ENCODE measurements at places on chromosomes 11 and 22. TPM values are rescaled to one million over a fixed set of nuclear protein-coding genes. Genes with fewer than 3 reads are reported as not detected.

The RAG2 gene
- not detected for total RNA-seq

The RRM1 gene
- total RNA-seq, result 23.7 TPM

GRCh38 chr11:120220747-120221037 lies 9.9 kb downstream of the OAF start:
- no peak overlapping the region for H3K4me3 ChIP-seq
- H3K27me3 ChIP-seq, result no peaks in the 10 kb centered on the region
- no peaks in the 10 kb centered on the region for H3K36me3 ChIP-seq
- H3K4me1 ChIP-seq, result peaks cover 23% of the 10 kb centered on the region
- no peak for DNase-seq

The MRGPRX3 gene
- not detected for total RNA-seq

DNA sequence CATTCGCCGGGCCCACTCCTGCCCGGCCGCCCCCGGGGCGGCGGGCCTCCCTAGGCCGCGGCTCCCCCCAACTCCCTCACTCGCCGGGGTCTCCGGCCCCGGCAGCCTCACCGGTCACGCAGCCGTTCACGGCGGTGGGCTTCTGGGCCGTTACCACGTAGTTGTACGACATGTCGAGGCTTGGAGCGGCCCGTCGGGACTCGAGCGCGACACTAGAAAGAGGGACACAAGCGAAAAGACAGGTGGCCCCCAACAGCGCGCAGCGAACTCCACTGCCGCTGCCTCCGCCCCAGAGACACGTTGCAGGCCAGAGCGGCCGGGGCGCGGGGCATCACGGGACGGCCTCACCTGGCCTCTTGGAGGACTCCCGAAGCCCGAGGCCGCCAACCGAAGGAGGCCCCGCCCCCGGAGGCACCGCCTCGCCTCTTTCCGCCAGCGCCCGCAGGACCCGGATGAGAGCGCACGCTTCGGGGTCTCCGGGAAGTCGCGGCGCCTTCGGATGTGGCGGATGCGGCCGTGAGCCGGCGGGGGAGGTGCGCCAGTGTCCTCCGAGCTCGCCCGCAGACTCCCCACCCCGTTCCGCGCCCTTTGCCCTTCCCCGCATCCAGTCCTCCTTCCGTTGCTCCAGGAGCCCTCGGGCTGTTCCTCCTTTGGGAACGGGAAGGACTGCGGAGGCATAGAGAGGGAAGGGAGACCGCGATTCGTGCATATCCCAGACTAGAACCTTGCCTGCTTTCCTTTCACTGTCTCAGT lies at the start of the genes DDB1 and TKFC:
TSS of gene DDB1 (minus strand) at position 309 of the 753 bp plus-strand sequence. CDS start at position 172, 137 bp downstream.
TSS of gene TKFC (plus strand) at position 432 of the 753 bp plus-strand sequence. CDS start 1,501 bp downstream, outside the sequence.
- DNase-seq, result peak; percentile 97
- H3K4me3 ChIP-seq, result peak within 1 kb of the TSS; percentile 89
- peaks cover 45% of the 10 kb centered on the region for H3K4me1 ChIP-seq
- peaks cover 22% of the 10 kb centered on the region for H3K36me3 ChIP-seq
- peak within 1 kb of the TSS; percentile 92 for H3K27ac ChIP-seq
- H3K27me3 ChIP-seq, result no peaks in the 10 kb centered on the region

DNA sequence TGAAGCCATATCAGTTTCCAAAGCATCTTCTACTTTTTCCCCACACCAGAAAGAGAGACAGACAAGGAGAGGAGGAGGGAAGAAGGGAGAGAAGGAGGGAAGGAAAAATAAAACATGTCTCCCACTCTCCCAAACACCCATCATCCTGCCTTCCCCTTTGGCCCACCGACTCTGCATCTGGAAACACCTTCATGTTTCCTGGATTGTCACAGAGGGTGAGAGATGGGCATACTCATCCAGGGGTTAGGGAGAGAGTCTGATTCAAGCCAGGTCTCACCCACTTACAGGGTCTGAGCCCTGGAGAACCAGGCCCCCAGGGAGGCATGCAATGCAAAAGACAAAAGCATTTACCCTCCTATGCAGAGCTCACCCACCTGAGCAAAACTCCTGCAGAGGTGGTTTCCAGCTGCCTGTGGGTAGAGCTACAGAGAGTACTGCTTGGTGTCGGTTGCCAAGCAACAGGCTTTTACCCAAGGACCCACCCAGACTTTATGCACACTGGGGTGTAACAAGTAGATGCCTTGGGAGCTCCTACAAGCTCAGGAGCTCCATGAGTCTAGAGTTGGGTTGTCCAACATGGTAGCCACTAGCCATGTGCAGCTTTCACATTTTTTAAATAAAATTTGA lies 33.4 kb downstream of the MN1 start:
- H3K36me3 ChIP-seq, result no peaks in the 10 kb centered on the region
- H3K4me3 ChIP-seq, result no peak overlapping the region
- H3K27ac ChIP-seq, result no peak overlapping the region
- no peak for DNase-seq
- H3K27me3 ChIP-seq, result no peaks in the 10 kb centered on the region

DNA sequence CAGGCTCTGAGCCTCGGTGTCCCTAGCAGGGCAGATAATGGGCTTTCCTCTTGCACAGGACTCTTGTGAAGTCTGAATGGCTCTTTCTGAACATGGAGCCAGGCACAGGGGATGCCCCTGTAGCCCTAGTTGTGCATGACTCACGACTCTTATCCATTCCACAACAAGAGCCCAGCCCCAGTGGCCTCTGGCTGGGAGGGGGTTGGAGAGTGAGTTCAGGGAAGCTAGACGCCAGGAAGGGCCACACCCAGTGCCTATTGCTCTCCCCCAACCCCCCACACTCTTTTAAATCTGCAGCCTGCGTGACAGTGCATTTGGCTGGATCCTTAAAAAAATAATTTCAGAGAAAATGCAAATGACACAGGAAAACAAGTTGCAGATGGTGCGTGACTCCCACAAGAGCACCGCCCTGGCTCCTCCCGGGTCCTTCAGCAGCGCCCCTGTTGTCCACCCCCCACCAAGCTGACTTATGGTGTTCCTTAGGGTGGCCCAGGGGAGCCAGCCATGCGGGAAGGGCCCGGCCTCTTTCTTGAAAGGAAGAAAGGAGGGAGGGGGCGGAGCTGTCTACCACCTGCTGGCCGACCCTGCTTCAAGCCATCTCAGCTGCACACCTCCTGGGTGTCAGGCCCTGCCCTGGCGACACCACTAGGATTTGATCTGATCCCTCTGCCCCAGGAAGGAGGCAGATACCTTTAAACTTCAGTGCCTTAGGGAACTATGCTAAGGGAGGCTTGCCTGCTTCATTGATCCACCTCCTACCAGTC lies 74.7 kb downstream of the MN1 start:
- peak; percentile 54 for DNase-seq
- H3K4me3 ChIP-seq, result no peak overlapping the region
- peaks cover 20% of the 10 kb centered on the region for H3K4me1 ChIP-seq
- H3K36me3 ChIP-seq, result no peaks in the 10 kb centered on the region
- H3K27ac ChIP-seq, result peak overlapping the region; percentile 77

DNA sequence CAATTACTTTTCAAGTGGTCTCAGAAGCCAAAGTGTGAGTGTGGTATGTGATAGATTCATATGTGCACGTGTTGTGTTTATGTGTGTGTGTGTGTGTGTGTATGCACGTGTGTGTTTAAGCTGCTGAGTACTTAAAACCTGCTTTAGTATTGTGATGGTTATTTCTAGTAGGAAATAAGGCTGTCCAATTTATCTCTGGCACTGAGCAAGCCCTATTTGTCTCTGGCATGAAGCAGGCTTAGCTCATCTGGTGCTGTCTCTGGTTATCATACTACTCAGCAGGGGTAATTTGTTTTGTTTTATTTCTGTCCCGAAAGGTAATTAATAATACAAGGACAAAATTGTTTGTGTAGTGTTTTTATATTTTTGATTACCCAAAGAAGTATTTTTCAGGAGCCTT lies 333.7 kb downstream of the FAT3 start:
- no peak for DNase-seq
- no peaks in the 10 kb centered on the region for H3K4me1 ChIP-seq
- H3K27me3 ChIP-seq, result no peaks in the 10 kb centered on the region

Data from lower lobe of right lung (tissue), 2 donors.